ENCODE measurements at places on chromosomes 6 and 20.
A peak's percentile ranks its signal among the peaks of the same experiment; 100 is the strongest.

GRCh38 chr20:22098511-22098910 lies 393.0 kb downstream of the PAX1 start:
- no peak for DNase-seq

GRCh38 chr20:18267815-18268214 lies 20.5 kb upstream of the ZNF133 start:
- DNase-seq = no peak

DNA sequence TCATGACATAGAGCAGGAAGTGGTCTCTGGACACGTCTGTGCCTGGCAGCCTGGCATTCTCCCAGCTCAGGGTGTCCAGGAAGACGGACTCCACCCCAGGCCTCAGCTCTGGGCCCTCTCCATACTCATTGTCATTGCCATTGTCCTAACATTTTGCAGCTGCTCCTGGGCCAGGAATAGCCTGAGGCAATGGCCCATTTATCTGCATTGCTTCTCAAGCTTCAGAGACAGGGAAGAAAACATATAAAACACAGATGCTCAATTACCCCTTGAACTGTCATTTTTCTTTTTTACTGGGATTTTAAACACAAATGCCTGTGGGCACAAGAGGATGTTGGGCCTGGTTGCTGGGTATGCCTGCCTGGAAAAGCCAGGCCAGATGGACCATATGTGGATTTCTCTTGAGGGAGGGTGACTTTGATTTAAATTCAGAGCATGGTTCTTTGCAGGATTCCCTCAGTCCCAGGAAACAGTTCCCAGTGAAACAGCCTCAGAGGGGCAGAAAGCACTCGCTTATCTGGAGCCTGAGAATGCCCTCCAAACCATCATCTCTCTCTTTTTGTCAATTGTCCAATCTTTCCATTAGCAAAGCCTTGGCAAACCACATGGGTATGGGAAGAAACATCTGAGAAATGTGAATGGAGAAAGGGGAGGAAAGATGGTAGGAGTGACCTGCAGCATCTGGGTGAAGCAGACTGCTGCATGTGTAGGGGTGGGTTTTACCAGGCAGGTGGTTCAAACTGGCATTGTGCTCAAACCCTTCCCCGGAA lies 17.9 kb downstream of the LAMP5 start:
- no peak for DNase-seq

GRCh38 chr6:163573503-163574179 lies 159.1 kb downstream of the QKI start:
- no peak for DNase-seq

GRCh38 chr6:138107752-138108592 lies 753 bp upstream of the PERP start:
- no peak for DNase-seq

DNA sequence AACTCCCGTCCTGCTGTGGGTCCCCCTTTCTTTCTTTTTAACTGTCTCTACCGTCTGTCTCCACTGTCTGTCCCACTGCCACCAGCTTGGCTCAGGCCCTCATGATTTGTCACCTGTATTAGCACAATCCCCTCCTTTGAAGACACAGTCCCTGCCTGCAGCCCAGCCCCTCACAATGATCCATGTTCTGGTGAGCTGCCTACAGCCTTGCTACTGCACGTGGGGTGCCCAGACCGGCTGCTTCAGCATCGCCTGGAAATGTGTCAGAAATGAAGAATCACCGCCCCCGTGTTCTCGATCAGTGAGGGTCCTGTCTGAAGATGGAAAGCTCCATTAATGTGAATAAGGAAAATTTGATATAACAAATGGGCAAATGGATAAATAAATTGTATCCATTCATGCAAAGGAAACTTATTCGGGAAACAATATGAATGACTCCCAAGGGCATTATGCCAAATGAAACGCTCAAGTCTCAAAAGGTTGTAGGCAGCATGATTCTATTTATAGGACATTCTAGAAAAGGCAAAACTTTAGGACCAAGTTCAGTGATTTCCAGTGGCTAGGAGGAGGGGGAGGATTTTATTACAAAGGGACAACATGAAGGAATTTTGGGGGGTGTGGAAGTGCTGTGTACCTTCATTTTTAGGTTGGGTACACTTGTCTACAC lies 59.4 kb upstream of the CD83 start:
- no peak for DNase-seq

DNA sequence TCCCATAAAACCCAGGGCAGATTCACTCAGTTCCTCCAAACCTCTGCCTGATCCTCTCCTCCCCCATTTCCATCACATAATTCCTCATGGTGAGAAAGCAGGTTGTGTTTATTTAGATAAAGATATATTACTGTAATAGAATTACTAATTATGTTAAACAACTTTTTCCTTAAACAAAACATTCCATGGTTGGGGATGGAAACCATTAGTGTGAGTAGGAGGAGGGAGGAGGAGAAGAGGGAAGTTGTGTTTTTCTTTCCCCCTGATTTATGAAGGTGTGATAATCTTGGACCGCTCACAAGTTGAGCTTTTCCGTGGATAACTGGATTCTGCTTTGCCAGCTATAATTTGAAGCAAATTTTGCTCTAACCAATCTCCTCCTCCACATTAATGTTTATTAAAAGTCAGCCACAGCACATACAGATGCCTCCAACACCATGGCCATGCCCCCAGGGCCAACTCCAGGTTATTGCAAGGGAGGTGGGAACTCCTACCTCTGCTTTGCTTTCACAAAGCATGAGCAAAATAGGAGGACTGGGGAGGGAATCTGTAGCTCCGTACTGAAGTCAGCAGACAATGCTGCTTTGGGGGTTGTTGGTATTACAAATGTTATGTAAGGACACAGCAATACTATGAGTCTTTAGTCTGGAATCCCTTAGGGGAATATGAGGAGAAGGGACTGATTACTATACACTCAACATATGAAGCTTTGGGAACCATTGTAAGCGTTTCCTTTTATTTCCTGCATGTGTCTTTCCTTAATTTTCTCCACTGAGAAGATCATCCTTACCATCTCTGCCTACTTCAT lies 542.0 kb downstream of the DHX35 start:
- DNase-seq = no peak

DNA sequence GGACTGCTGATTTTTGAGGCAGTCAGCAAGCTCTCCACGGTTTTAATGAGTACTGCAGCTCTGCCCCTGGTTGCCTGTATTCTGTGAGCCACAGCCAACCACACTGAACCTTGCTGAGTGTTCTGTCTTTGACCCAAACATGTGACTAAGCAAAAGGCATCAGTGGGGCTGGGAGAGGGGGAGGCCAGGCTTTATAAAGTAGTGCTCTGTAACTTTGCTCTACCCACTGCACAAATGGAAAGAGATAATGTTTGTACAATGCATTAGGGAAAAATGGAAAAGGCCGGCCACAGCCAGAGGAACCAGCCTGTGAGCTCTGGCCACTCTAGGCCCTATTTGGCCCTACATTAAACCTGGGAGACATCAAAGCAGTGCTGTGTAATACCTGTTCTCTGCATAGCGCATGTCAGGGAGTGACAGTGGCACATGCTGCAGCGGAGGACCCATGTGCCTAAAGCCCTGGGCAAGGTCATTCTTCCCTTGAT lies 22.0 kb downstream of the KLHL31 start:
- no peak for DNase-seq

DNA sequence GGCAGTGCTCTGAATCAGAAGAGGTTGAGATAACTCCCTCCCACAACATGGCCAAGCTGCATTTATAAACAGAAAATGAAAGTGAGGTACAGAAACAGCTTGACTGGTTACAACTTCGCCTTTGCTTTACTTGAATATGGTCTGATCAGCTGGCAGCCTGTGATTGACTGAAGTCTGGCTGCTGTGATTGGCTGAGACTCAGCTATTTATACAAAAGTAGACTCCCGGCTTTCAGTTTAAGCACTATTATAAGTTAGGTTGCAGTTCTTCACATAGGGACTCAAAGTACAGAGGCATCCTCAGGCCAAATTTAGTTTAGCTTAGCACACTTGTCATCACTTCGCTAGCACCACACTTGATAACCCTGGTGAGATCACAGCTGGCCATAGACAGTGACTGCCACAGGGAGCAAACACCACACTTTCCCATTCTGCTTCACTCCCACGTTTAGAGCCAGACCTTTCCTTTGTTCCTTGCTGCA lies 362.6 kb downstream of the EPM2A start:
- DNase-seq = peak; percentile 31

DNA sequence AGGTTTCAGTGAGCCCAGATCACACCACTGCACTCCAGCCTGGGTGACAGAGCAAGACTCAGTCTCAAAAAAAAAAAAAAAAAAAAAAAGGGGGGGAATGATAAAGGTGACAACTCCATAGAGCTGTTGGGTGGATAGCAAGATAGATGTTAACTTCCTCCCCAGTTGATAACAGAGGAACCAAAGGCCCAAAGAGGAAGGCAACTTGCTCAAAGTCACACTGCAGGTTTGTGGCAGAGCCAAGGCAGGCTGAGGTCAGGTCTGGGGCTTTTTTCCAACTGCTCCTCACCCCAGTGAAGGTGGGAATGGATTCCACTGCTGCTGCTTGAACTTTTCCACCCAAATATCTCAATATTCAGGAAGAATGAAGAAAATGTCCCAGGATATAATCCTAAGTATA lies 26.7 kb downstream of the HCK start:
- DNase-seq = no peak

- DNase-seq = no peak
Observed at GRCh38 chr6:69286331-69286730, 510.5 kb downstream of the LMBRD1 start.

Measured in HFFc6 (cell line).